ENCODE measurements at places on chromosomes 6 and 20.

DNA sequence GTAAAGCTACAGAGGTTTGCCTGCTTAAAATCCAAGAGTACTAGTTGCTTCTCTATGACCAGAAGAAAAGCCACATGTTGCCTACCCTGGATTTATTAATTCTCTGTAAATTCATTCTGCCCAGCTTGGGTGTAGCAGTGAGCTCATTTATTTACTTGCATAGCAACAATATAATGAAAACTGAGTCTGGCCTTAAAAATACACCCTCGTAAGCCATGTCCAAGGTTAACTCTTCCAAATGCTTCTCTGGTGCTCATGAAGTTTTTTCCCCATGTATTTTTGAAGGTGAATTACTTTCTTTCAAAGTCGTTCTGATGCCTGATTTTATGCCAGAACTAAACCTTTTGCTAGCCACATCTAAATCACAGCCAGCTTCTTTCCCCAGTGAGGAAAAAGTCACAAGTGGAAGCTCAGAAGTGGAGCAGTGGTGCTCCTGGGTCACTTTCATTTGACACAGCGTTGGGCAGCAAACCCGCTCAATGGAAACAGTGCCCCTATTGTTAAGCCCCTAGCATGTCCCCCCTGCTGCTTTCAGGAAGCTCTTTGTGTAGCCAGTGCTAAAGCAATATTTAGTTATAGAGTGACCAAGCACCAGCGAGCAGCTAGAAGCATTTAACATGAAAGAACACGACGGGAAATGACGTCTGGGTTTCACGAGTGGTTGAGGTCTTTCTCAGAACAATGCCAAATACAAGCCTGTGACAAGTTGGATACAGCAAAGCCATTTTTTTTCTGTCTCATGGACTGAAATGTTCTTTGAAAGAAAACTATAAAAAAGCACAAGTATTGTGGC lies 29.8 kb downstream of the NEDD9 start:
- DNase-seq = peak; percentile 94

- DNase-seq = no peak
Observed at GRCh38 chr20:31608251-31608945, 3.3 kb downstream of the ID1 start.

GRCh38 chr6:14197118-14197517 lies 79.5 kb downstream of the CD83 start:
- no peak for DNase-seq

- DNase-seq = peak; percentile 22
Observed at GRCh38 chr6:147131532-147132128, 72.6 kb upstream of the STXBP5 start.

- DNase-seq = peak; percentile 92
Observed at GRCh38 chr20:46438156-46438750, 31.8 kb upstream of the ELMO2 start.

GRCh38 chr20:5030348-5031205 lies 29.3 kb upstream of the SLC23A2 start:
- DNase-seq = peak; percentile 43

- no peak for DNase-seq
Observed at GRCh38 chr6:104591573-104592334, 268.0 kb downstream of the HACE1 start.

- no peak for DNase-seq
Observed at GRCh38 chr6:128303870-128304269, 216.5 kb downstream of the PTPRK start.

DNA sequence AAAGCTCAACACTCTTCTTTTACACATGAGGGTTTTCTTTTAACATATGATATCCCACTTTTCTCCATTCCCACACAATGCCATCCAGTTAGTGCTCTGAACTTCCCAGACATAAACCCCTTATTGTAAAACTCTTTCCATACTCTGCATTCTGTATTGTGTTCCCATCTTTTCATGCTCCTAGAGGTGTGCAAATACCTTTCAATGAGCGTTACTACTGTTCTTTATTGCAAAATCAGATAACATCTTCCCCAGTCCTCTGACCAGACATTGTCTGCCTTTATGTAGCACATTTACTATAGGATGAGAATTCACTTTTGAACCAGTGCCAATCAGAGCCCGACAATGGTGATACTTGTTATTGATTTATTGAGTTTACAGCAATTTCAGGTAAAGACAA lies 296.2 kb downstream of the GRIK2 start:
- no peak for DNase-seq

DNA sequence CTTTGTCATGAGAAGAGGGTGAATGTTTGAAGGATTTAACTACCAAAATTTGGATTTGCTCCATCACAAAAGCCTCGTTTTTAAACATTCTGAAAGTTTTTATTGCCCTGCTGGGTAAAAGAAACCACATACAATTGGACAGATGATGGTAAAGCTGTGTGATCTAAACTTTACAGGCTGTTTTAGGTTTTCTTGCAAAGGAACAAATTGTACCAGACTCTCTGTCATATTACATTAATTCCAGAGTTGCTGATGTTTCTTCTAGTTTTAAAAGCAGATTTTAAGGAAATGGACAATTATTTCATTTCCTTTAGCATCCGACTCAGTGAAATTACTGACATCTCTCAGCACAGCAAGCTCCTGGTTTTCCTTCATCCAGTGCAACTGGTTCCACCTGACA lies 53.2 kb downstream of the CRYBG1 start:
- no peak for DNase-seq

DNA sequence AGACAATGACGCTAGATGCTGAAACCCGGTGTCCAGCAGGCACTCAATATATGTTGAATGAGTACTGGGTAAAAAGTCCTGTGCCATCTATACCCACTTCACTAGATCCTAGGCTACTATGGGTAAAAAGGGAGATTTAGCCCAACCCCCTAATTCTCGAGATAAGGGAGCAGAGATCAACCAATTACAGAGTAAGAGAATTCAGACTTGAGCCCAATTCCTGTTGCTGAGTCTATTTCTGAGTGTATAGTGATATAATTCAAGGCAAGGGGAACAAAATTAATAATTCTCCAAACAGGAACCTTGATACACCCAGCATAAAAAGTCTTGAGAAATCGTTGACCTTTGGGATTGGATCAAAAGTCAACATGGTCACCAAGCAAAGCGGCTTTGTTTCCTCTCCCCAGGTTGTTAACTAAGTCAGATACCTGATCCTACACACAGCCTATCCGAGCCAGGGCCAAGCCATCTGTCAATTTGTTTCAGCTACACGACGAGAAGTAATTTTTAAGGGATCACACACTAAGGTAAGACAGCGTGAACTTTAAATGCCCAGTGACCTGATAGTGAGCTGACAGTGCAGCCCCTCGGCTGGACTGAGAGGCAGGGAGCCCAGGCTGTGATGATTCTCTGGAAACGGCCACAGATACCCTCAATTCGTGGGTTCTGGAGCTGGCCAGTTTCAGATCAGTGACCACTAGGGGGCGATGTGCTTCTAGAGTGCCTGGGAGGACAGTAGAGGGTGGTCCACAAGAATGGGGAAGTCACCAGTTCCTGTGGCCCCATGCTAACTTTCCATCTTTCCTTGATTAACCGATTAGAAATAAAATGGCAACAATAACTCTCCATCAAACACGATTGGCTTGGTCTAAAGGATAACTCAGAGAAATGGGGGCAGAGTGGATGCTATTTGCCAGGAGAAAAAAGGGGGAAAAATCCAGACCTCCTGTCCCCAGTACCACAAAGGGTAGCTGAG lies 46.2 kb downstream of the SLC22A23 start:
- peak; percentile 81 for DNase-seq

DNA sequence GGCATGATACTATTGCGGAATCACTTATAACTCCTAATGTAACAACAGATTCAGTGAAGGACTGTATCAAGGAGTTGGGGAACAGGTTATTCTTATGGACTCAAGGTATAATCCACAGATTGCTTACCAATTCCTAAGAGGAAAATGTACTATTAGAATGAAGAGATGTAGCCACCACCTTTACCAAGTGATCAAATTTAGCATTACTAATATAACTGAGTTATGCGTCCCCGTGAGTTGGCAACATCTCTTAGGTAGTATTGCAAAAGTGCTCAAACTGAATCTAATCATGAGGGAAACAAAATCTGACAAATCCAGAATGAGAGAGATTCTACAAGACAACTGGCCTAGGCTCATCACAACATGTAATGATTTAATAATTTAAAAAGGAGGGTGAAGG lies 777 bp upstream of the SNRNP48 start:
- no peak for DNase-seq

DNA sequence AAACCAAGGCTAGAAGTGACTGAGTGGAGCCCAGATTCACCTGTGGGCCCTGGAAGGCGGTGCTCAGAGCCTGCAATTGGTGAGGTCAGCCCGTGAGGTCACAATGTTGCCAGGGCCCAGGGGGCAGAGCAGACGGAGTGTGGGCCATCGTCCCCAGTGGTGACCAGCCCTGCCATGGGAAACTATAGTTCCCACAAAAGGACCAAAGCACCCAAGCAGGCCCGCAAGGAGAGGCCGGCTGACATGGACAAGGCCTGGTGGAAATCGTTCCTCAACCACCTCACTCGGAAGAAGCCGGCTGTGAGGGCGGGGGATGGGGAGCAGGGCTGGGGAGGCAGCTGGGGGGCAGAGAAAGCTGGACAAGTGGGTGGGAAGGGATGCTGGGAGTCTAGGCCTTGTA lies at the start of gene C20orf144:
Gene C20orf144, plus strand, starts transcription at position 156 of the 400 bp plus-strand sequence. Its CDS starts 19 bp downstream, at position 175.
- no peak for DNase-seq

DNA sequence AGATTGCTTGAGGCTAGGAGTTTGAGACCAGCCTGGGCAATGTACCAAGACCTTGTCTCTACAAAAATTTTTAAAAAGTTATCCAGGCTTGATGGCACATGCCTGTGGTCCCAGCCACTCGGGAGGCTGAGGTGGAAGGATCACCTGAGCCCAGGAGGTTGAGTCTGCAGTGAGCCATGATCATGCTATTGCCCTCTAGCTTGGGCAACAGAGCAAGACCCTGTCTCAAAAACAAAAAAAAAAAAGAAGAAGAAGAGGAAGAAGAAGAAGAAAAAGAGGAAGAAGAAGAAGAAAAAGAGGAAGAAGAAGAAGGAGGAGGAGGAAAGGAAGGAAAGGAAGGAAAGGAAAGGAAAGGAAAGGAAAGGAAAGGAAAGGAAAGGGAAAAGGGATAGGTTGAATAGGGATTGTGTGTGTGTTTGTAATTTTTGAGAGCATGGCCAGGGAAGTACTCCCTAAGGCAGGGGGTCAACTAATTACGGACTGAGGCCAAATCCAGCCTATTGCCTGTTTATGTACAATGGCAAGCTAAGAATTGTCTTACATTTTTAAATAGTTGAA lies 43.0 kb upstream of the ZNF217 start:
- DNase-seq = no peak

- DNase-seq = no peak
Observed at GRCh38 chr6:27026361-27026760, 221.1 kb upstream of the PRSS16 start.

DNA sequence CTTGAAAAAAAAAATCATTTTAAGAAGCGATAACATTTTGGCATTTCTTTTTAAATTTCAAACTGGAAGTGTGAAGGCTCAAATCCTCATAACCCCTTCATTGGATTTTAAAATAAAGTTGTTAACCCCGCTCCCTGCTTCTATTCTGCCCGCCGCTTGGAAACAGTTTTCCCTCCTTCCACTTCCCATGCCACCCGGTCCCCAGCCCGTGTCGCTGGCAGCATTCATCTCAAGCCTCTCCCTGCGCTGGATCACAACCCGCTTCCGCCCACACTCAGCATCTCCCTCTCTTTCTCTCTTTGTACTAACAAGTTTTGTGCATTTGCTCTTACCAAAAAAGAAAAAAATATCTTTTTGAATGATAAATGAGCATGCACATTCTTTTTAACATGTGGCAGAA lies 15.4 kb upstream of the PDE10A start:
- no peak for DNase-seq

GRCh38 chr6:35441642-35442041 lies 10.5 kb upstream of the FANCE start:
- DNase-seq = no peak

DNA sequence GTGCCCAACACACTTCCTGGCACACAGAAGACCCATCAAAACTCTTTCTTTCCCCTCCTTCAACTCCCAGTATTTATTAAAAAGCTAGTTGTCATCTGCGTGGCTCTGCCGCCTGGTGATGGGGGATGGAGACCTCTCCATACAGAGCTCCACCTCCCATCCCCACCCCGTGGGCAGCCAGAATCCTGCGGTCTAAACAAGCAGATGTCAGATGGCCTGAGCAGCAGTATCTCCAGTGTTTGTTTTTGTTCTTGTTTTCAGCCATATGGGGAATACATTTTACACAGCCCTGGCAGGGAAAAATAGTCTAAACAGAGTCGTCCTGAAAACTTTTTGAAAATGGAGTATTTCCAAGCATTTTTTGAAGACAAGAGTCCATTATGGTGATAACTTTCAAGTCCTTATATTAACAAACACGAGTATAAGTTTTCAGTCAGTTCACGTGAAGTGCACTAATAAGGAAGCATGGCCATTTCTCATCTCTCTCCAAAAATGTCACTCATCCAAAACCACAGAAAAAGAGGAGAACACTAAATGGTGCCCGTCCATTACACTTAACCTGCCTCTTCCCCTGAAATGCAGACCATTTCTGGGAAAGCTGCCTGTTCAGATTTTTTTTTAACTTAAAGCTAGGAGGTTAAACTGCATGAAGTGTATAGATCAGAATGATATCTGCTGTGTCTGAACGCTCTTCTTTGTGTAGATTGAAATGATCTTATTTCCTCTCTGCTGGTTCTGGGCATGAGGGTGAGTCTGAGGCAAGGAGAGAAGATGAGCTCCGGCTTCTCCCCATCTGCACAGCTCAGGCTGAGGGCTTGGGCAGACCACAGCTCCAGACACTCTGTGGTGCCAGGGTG lies 91.0 kb downstream of the TCP11 start:
- peak; percentile 93 for DNase-seq

- DNase-seq = peak; percentile 31
Observed at GRCh38 chr6:56314683-56315523, 67.5 kb upstream of the COL21A1 start.

DNA sequence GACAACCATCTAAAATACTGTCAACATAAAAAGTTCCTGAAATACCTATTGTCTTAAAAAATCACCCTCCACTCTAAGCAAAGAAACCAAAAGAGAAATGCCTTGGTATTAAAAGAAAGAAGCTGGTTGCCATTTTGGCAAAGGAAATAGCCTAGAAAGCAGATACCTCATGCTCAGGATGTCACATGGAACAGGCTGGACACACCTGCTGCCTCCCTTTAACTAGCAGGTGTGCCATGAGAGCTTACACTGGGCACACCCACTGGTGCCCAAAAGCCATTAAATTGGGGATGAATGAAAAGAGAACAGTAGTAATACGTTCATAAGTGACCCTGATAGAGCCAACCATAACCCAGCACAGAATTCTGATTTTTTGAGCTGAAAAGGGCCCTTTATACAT lies 1.5 kb downstream of the SLC23A2 start:
- DNase-seq = no peak

- DNase-seq = no peak
Observed at GRCh38 chr6:100889351-100889750, 8.2 kb upstream of the ASCC3 start.

Data from pons (tissue), 1 donor.